ENCODE measurements at places on chromosomes 13 and 19. TPM values are rescaled to one million over a fixed set of nuclear protein-coding genes. Genes with fewer than 3 reads are reported as not detected.

Gene UGGT2
- 38.6 TPM for total RNA-seq

Gene MCEMP1
- 0.27 TPM for total RNA-seq

Gene GPC5
- total RNA-seq = 1.2 TPM

Gene KLK11
- not detected for total RNA-seq

Gene PCSK4
- total RNA-seq = 0.98 TPM

Gene GDF15
- total RNA-seq = 32.1 TPM

Measured in A375 (cell line).